ENCODE measurements at places on chromosomes 13 and 19.

- DNase-seq = no peak
Measured at GRCh38 chr19:43906774-43907173, 28.3 kb downstream of the ZNF45 start.

DNA sequence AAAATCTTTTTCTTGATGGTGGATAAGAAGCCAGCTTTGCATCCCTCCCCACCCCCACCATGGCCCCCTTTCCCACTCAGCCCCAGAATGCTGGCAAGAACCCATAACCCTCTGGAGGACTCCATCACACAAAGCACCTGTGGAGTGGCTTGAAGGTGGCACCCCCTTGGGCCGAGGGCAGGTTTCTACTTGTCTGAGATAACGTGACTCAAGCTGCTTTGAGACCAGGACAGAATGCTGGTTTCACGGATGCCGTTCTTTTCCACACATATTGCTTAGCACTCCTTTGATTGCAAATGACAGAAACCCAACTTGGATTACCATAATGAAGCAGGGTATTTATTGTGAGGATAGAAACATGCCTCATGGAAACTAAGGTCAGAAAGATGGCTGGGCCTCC lies 82.2 kb downstream of the LACC1 start:
- DNase-seq = no peak

- no peak for DNase-seq
Measured at GRCh38 chr19:1102407-1103131, 1.2 kb upstream of the GPX4 start.

DNA sequence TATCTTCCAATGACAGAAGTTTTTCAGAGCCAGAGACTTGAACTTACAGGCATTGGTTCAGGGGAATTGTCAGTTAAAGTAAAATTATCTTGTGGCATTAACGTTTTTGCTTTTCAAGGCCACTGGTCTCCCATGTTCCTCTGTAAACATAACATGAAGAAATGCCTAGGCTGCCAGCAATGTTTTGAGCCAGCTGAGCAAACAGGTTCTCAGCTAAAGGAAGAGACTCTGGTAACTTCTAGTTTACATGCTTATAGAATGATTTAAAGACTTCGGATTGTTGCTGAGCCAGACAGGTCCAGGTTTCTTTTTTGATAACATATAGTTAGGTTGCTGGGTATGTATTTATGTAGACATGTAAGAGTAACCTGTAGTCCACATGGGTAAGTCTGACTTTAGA lies 35.7 kb downstream of the ZNF493 start:
- DNase-seq = no peak

DNA sequence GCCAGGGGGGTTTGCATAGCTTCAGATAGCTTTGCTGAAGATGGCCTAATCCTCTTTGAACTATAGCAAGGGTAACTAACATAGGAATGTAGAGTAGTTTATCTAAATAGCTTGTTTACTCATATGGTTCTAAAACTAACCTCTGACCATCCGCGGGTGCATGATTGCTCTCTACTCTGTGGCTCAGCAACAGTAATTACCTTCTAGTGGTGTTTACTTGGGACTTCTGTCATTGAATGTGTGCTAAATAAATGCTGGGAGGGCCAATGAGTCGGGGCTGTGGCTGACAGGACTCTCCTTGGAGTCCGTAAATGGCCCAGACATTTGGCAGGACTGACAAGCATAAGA lies 1461.9 kb downstream of the UQCRFS1 start:
- DNase-seq = no peak

DNA sequence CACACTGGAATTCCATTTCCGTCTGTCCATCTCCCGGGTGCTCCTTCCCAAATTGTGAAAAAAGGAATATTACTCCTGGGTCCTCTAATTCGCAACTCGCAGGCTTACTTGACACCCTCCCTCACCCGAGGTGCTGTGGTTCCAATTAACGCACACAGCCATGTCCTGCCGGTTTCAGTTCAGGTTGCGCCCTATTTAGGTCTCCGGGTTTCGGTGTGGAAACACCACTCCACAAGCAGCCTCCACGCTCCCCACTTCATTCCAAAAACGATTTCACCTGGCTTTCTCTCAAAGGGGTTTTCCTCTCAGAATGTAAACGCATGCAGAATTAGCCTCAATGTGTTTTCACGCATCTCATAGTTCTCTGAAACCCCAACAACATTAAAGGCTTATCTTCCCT lies 37.9 kb downstream of the NAXD start:
- no peak for DNase-seq
